ENCODE measurements at places on chromosomes 13 and 19. TPM values are rescaled to one million over a fixed set of nuclear protein-coding genes. Genes with fewer than 3 reads are reported as not detected.

- no peak for DNase-seq
- H3K36me3 ChIP-seq, result peaks cover 19% of the 10 kb centered on the region
- H3K4me3 ChIP-seq, result no peak overlapping the region
- 0 out of 2 replicates have a peak, but pooled peaks cover 4% of the 10 kb centered on the region for H3K4me1 ChIP-seq
- no peaks in the 10 kb centered on the region for H3K27me3 ChIP-seq
- H3K27ac ChIP-seq, result no peak overlapping the region
These were observed 4.5 kb upstream of the LIN7B start for GRCh38 chr19:49109569-49110233.

GRCh38 chr13:58806401-58806800, 1174.9 kb downstream of the PCDH17 start:
- no peaks in the 10 kb centered on the region for H3K36me3 ChIP-seq
- H3K4me3 ChIP-seq, result no peak overlapping the region
- DNase-seq, result no peak
- H3K4me1 ChIP-seq, result no peaks in the 10 kb centered on the region
- H3K27me3 ChIP-seq, result no peaks in the 10 kb centered on the region
- no peak overlapping the region for H3K27ac ChIP-seq

- no peak for DNase-seq
- H3K4me1 ChIP-seq, result no peaks in the 10 kb centered on the region
- no peak overlapping the region for H3K4me3 ChIP-seq
- no peaks in the 10 kb centered on the region for H3K27me3 ChIP-seq
- H3K36me3 ChIP-seq, result peaks cover 40% of the 10 kb centered on the region
- H3K27ac ChIP-seq, result no peak overlapping the region
These were observed 4.2 kb upstream of the GP6 start for GRCh38 chr19:55042344-55042678.

GRCh38 chr19:5057860-5058259, 88.9 kb downstream of the KDM4B start:
- H3K4me3 ChIP-seq, result no peak overlapping the region
- H3K27ac ChIP-seq, result no peak overlapping the region
- H3K27me3 ChIP-seq, result no peaks in the 10 kb centered on the region
- peaks cover 11% of the 10 kb centered on the region for H3K4me1 ChIP-seq

GRCh38 chr19:46840498-46840942, 10.1 kb downstream of the AP2S1 start:
- no peak overlapping the region for H3K27ac ChIP-seq
- no peaks in the 10 kb centered on the region for H3K4me1 ChIP-seq
- H3K4me3 ChIP-seq, result no peak overlapping the region
- DNase-seq, result peak; percentile 51
- H3K27me3 ChIP-seq, result no peaks in the 10 kb centered on the region

- no peak overlapping the region for H3K27ac ChIP-seq
- no peaks in the 10 kb centered on the region for H3K27me3 ChIP-seq
- no peak for DNase-seq
- no peak overlapping the region for H3K4me3 ChIP-seq
- H3K4me1 ChIP-seq, result no peaks in the 10 kb centered on the region
- no peaks in the 10 kb centered on the region for H3K36me3 ChIP-seq
These were observed 43.8 kb downstream of the COG6 start for GRCh38 chr13:39699274-39699673.

DNA sequence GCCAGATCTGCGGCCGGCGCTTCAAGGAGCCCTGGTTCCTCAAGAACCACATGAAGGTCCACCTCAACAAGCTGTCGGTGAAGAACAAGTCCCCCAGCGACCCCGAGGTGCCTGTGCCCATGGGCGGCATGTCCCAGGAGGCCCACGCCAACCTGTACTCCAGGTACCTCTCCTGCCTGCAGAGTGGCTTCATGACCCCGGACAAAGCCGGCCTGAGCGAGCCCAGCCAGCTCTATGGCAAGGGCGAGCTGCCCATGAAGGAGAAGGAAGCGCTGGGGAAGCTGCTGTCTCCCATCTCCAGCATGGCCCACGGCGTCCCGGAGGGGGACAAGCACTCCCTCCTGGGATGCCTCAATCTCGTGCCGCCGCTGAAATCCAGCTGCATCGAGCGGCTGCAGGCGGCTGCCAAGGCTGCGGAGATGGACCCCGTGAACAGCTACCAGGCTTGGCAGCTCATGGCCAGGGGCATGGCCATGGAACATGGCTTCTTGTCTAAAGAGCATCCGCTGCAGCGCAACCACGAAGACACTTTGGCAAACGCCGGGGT, 72.6 kb downstream of the ZNF536 start:
- no peaks in the 10 kb centered on the region for H3K36me3 ChIP-seq
- no peak for DNase-seq
- no peaks in the 10 kb centered on the region for H3K4me1 ChIP-seq

DNA sequence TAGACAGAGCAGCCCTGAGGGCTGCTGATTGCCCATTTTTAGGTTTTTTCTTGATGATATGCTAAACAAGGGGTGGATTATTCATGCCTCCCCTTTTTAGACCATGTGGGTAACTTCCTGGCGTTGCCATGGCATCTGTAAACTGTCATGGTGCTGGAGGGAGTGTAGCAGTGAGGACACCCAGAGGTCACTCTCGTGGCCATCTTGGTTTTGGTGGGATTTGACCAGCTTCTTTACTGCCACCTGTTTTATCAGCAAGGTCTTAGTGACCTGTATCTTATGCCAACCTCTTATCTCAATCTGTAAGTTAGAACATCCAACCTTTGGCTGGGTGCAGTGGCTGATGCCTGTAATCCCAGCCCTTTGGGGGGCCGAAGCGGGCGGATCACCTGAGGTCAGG, 148.0 kb downstream of the PTPRS start:
- H3K27ac ChIP-seq, result no peak overlapping the region
- no peaks in the 10 kb centered on the region for H3K27me3 ChIP-seq
- no peaks in the 10 kb centered on the region for H3K36me3 ChIP-seq
- no peak overlapping the region for H3K4me3 ChIP-seq

DNA sequence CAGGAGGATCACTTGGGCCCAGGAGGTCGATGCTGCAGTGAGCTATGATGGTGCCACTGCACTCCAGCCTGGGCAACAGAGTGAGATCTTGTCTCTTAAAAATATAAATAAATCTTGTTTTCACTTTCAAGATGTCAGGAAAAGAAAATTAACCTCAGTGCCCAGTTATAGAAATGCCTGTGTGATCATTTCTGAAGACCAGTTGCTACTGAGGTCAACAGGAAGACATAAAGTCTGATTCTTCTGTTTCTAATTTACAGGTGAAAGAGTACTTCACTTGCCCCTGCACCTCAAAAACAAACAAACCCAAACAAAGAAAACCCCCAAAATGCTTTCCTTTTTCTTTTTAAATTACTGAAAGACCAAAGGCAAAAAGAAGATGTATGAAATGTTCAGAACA, 174.3 kb upstream of the NBEA start:
- H3K4me1 ChIP-seq, result peaks cover 16% of the 10 kb centered on the region
- H3K4me3 ChIP-seq, result no peak overlapping the region
- H3K36me3 ChIP-seq, result no peaks in the 10 kb centered on the region
- no peak for DNase-seq
- H3K27me3 ChIP-seq, result no peaks in the 10 kb centered on the region
- H3K27ac ChIP-seq, result no peak overlapping the region

GRCh38 chr13:82165396-82166174, 1716.7 kb downstream of the SLITRK1 start:
- H3K27me3 ChIP-seq, result no peaks in the 10 kb centered on the region
- DNase-seq, result no peak
- no peaks in the 10 kb centered on the region for H3K36me3 ChIP-seq
- H3K4me3 ChIP-seq, result no peak overlapping the region
- no peaks in the 10 kb centered on the region for H3K4me1 ChIP-seq
- H3K27ac ChIP-seq, result no peak overlapping the region

DNA sequence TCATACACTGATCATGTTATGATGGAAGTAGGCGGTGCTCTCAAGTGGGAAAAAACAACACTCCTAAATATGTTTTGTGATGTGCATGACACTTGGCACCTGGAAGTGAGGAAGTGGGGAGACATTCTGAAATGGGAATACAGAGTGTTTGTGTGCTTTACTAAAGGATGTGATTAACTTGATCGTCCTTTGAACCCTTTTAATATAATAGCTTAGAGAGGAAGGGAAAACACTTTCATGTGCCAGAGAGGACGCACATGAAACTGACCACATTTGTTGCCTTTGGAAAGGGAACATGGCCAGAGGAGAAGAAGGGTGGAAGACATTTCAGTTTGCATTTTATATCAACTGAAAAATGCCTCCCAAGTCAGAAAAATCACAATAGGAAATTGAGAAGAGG, 31.4 kb downstream of the SMAD9 start:
- no peak overlapping the region for H3K27ac ChIP-seq
- no peaks in the 10 kb centered on the region for H3K27me3 ChIP-seq
- no peak overlapping the region for H3K4me3 ChIP-seq
- H3K36me3 ChIP-seq, result no peaks in the 10 kb centered on the region
- no peaks in the 10 kb centered on the region for H3K4me1 ChIP-seq

- no peak overlapping the region for H3K27ac ChIP-seq
- DNase-seq, result peak; percentile 74
- no peaks in the 10 kb centered on the region for H3K4me1 ChIP-seq
- H3K36me3 ChIP-seq, result no peaks in the 10 kb centered on the region
- no peak overlapping the region for H3K4me3 ChIP-seq
These were observed 17.5 kb upstream of the MEIS3 start for GRCh38 chr19:47436712-47437401.

GRCh38 chr13:79918620-79919019, 422.3 kb downstream of the SPRY2 start:
- H3K4me3 ChIP-seq, result no peak overlapping the region
- DNase-seq, result no peak

DNA sequence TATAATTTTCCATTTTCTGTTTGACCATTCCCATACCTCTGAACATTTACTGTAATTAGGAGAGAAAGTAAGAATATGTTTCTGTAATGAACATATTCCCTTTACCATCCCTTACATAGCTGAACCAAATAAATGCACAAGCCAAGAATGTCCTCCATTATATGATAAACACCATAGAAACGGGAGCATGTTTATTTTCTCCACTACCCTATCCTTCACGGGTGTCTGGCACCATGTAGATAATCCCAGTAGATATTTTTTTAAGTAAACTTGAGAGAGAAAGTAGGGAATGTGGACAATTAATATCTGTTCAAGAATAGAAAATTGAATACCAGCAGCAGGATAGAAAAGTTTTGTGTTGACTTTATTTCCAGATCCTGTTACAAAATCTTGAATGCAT, 928.4 kb downstream of the EFNB2 start:
- no peaks in the 10 kb centered on the region for H3K4me1 ChIP-seq
- no peak for DNase-seq

DNA sequence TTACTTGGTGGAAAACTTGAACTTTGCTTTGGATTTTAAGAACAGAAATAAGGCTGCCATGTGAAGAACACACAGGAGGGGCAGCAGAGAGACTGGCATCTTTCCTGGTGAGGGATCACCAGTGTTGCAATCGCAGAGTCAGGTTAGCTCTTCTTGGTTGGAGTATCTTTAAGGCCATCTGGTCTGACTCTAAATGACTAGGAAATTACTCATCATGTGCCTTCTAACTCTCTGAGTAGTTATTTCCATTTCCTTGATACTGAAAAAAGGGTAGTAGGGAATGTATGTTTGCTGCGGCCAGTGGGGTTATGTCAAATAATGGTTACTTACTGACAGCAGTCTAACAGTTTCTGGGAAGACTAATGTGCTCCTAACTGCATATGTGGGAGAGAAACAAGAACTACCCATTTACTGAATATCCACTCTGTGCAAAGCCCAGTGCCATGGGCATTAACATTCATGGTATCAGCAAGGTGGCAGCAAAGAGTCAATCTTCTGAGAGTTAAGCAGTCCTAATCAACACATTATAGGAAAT, 122.1 kb downstream of the COG6 start:
- H3K27me3 ChIP-seq, result no peaks in the 10 kb centered on the region
- H3K4me1 ChIP-seq, result peaks cover 26% of the 10 kb centered on the region
- H3K4me3 ChIP-seq, result no peak overlapping the region
- peak overlapping the region; percentile 53 for H3K27ac ChIP-seq
- no peaks in the 10 kb centered on the region for H3K36me3 ChIP-seq

DNA sequence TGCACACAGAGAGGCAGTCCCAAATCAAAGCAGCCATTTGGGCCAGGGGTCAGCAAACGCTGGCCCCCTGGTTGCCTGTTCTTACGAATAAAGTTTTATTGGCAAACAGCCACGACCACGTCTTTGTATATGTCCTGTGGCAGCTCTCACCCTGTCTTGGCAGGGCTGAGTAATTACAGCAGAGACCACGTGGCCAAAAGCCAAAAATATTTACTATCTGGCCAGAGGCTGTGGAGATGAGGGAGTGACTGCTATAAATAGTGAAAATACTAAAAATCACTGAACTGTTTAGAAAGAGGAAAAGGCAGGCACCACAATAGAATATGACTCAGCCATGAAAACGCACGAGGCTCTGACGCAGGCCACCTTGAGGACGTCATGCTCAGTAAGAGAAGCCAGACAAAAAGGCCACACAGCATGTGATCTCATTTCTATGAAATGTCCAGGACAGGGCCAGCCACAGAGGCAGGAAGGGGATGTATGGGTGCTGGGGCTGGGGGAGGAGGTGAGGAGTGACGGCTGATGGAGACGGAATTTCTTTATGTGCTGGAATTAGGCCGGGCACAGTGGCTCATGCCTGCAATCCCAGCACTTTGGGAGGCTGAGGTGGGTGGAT, 29.4 kb downstream of the SMIM24 start:
- H3K4me1 ChIP-seq, result peaks cover 9% of the 10 kb centered on the region
- H3K4me3 ChIP-seq, result no peak overlapping the region
- H3K27me3 ChIP-seq, result no peaks in the 10 kb centered on the region
- peak; percentile 74 for DNase-seq
- H3K27ac ChIP-seq, result peak overlapping the region; percentile 89

GRCh38 chr19:12783849-12784393, 7.4 kb upstream of the JUNB start:
- H3K4me1 ChIP-seq, result peaks cover 69% of the 10 kb centered on the region
- H3K27ac ChIP-seq, result peak overlapping the region; percentile 80
- no peak overlapping the region for H3K4me3 ChIP-seq
- H3K27me3 ChIP-seq, result no peaks in the 10 kb centered on the region
- H3K36me3 ChIP-seq, result no peaks in the 10 kb centered on the region

DNA sequence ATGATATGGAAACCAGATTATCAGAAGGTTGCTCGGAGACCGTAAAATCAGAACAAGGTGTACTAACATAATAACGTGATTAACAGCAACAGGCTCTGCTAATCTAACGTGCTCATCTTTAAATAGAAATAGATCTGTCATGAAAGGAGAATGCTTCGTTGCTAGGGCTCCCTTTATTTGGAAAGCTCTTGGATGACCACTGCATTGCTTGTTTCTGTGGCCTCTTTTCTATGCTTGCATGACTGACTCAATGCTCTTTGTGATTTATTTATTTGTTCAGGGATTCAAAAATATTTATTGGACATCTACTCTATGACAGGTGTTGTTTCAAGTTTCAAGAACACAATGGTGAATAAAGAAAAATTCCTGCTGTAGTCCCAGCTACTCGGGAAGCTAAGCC, 22.3 kb upstream of the ZDHHC20 start:
- peak; percentile 56 for DNase-seq
- peaks cover 6% of the 10 kb centered on the region for H3K4me1 ChIP-seq
- H3K4me3 ChIP-seq, result no peak overlapping the region
- 0 out of 2 replicates have a peak overlapping the region, but pooled peaks have one; percentile 21 for H3K27ac ChIP-seq

NTF4 gene
- 0.18 TPM for total RNA-seq

HIPK4 gene
- total RNA-seq, result not detected

MEF2B gene
- total RNA-seq, result 0.22 TPM

SIX5 gene
- 13.6 TPM for total RNA-seq

BRCA2 gene
- 9.1 TPM for total RNA-seq

MBD3L1 gene
- total RNA-seq, result not detected

CPB2 gene
- not detected for total RNA-seq

CAPN12 gene
- total RNA-seq, result 5.5 TPM

DZIP1 gene
- 3.5 TPM for total RNA-seq
